ENCODE measurements at places on chromosomes 1 and 21. TPM values are rescaled to one million over a fixed set of nuclear protein-coding genes. Genes with fewer than 3 reads are reported as not detected.

- no peak overlapping the region for H3K4me3 ChIP-seq
- no peaks in the 10 kb centered on the region for H3K4me1 ChIP-seq
- no peak overlapping the region for H3K27ac ChIP-seq
- H3K36me3 ChIP-seq, result no peaks in the 10 kb centered on the region
- H3K27me3 ChIP-seq, result no peaks in the 10 kb centered on the region
- no peak for DNase-seq
Measured at GRCh38 chr1:221926441-221926840, 184.6 kb upstream of the DUSP10 start.

Gene TMEM79
- 0.99 TPM for total RNA-seq

GRCh38 chr1:224481601-224482000 lies 47.0 kb upstream of the WDR26 start:
- H3K4me1 ChIP-seq, result no peaks in the 10 kb centered on the region
- no peaks in the 10 kb centered on the region for H3K27me3 ChIP-seq
- no peak overlapping the region for H3K4me3 ChIP-seq

GRCh38 chr1:90768098-90768497 lies 51.0 kb upstream of the BARHL2 start:
- no peak overlapping the region for H3K4me3 ChIP-seq
- no peak for DNase-seq
- no peaks in the 10 kb centered on the region for H3K27me3 ChIP-seq
- no peaks in the 10 kb centered on the region for H3K36me3 ChIP-seq
- no peaks in the 10 kb centered on the region for H3K4me1 ChIP-seq

Gene NHLH2
- total RNA-seq, result not detected

Gene CYP2J2
- 3.5 TPM for total RNA-seq

DNA sequence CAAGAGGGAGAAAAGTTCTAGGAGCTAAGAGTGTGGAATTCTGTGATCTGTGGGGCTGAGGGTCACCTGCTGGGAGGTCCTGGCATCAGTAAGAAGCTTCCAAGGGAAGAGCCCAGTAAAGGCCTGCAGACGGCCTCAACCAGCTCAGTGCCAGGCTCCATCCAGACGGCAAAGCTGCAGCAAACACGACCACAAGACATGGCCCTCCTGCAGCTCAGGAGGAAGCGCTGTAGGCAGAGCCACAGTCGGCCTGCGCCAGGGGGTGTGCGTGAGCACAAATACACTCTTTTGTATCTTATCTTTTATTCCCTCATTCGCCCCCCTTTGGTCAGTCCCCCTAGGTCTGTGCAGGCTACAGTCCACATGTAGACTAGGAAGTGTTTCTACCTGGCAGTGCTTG lies 13.4 kb downstream of the C1orf174 start:
- H3K27me3 ChIP-seq, result no peaks in the 10 kb centered on the region
- H3K27ac ChIP-seq, result no peak overlapping the region
- peak; percentile 15 for DNase-seq
- no peaks in the 10 kb centered on the region for H3K4me1 ChIP-seq
- no peak overlapping the region for H3K4me3 ChIP-seq

Gene HTR6
- not detected for total RNA-seq

- no peaks in the 10 kb centered on the region for H3K27me3 ChIP-seq
- peak; percentile 87 for DNase-seq
- H3K4me3 ChIP-seq, result no peak overlapping the region
- H3K27ac ChIP-seq, result no peak overlapping the region
- H3K36me3 ChIP-seq, result no peaks in the 10 kb centered on the region
Measured at GRCh38 chr1:67850611-67851075, 17.4 kb upstream of the GNG12 start.

Gene TTC24
- total RNA-seq, result not detected

DNA sequence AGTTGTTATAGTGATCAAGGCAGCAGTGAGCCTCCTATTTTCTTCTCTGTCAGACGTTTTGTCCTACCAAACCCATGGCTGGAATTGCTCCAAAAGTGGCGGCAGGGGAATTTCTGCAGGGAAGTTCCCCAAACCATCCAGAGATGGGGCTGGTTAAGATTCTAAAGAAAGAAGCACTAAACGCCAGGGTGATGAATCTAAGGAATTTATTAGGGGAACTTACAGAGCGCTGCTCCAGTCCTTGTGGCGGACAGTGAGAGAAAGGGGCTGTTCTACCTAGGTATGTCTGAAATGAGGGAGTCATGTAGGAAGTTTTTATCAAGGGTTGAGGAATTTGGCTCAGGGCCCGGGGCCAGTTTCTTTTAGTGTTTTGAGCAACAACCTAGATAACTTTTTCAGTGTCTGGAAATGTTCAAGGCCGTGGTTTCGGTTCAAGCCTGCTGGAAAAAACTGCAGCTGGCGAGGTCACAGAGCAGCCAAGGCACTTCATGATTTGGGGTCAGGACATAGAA lies 222.4 kb upstream of the B3GALT2 start:
- H3K4me1 ChIP-seq, result no peaks in the 10 kb centered on the region
- H3K27me3 ChIP-seq, result no peaks in the 10 kb centered on the region
- peak; percentile 67 for DNase-seq
- H3K36me3 ChIP-seq, result no peaks in the 10 kb centered on the region
- no peak overlapping the region for H3K4me3 ChIP-seq

Gene TPM3
- total RNA-seq, result 2,192 TPM

DNA sequence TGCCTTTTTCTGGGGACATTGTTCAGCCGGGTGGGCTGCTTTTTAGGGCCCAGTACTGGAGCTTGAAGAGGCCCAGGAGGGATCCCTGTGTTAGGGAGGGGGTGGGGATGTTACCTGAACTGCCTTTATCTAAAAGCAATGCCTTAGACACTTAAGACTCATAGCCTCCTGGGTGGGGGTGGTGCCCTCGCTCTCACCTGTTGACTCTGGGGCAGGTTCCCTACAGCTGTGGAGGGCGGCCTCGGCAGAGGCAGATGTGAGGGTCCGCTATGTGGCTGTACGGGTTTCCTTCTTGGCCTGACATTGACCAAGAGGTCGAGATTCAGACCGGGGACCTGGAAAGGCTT lies 716 bp downstream of the INAVA start:
- peaks cover 17% of the 10 kb centered on the region for H3K27me3 ChIP-seq
- H3K4me1 ChIP-seq, result peaks cover 11% of the 10 kb centered on the region
- H3K4me3 ChIP-seq, result no peak overlapping the region
- no peak for DNase-seq
- no peaks in the 10 kb centered on the region for H3K36me3 ChIP-seq
- no peak overlapping the region for H3K27ac ChIP-seq

Gene USH2A
- not detected for total RNA-seq

DNA sequence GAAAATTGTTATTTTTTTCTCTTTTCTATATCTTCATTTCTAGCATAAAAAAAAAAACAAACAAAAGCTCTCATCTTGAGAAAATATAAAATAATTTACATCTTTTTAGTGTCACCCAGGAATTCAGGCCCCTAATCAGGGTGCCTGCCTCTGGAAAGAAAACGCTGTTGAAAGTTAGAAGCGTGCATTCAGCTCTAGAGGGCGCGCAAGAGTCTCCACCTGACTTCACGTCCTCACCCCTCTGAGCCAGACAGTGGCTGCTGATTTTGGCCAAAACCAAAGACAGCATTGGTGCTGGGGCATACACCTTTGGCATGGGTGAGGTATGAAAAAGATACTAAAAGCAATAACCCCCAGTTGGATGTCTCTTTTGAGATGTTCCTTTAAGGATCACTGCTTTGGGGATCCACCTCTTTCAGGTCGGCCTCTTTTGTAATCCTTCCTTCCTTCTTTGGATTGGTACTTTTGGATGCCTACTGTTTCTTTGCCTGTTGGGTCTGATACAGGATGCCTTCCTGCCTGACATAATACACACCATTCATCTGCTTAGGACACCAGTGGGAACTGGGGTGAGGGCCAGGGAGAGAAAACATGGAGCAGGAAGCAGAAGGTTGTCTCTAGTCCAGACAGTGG lies 77.6 kb upstream of the CHRM3 start:
- H3K27ac ChIP-seq, result no peak overlapping the region
- no peaks in the 10 kb centered on the region for H3K4me1 ChIP-seq
- DNase-seq, result no peak
- H3K27me3 ChIP-seq, result no peaks in the 10 kb centered on the region
- no peaks in the 10 kb centered on the region for H3K36me3 ChIP-seq
- H3K4me3 ChIP-seq, result no peak overlapping the region

DNA sequence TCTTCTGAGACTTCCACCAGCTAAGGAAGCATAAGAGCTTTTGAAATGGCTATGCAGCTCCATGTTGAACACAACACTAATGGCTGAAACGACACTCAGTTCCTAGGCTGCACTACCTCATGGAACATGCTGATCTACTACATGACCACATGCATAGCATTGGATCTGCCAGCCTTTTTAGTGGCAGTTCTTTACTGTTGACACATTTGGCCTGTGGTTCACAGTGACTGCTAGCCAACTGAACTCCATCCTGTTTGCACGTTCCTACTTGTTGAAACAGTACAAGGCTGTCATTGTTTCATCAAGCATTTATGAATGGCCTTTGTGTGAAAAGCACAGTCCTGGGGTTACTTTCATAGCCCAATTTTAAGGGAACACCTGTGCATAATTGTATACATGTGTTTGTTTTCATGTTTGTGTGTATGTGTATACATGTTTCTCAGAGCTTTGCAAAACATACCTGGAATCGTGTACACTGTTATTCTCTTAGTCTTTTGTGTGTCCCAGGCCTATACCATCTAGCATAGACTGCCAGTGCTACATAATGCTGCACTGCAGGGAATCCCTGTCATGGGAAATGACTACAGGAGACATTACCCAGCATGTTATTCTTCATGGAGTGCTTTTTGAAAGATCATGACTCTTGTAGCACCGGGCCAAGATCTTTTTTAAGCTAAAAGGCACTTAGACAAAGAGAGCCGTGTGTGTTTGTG lies 179.6 kb upstream of the ESRRG start:
- H3K4me3 ChIP-seq, result no peak overlapping the region
- no peak overlapping the region for H3K27ac ChIP-seq
- no peaks in the 10 kb centered on the region for H3K27me3 ChIP-seq
- no peak for DNase-seq

DNA sequence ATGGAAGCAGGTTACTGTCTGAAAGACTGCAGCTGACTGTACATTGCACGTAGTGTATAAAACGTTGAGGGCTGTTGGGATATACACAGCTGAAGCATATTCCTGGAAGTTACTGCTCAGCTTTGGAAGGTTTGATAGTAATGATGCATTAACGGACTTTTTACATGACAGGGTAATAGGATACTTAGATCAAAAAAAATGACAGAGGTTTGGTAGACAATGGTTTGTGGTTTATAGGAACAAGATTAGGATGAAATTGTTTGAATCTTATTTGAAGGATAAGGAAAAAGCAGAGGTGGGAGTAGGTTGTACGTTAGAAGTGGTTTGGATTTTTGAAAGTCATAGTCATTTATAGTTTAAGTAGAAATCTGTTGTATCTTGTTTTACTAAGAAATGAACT lies 33.0 kb downstream of the ADGRL2 start:
- no peaks in the 10 kb centered on the region for H3K27me3 ChIP-seq
- H3K27ac ChIP-seq, result no peak overlapping the region
- no peak overlapping the region for H3K4me3 ChIP-seq
- peaks cover 7% of the 10 kb centered on the region for H3K4me1 ChIP-seq

DNA sequence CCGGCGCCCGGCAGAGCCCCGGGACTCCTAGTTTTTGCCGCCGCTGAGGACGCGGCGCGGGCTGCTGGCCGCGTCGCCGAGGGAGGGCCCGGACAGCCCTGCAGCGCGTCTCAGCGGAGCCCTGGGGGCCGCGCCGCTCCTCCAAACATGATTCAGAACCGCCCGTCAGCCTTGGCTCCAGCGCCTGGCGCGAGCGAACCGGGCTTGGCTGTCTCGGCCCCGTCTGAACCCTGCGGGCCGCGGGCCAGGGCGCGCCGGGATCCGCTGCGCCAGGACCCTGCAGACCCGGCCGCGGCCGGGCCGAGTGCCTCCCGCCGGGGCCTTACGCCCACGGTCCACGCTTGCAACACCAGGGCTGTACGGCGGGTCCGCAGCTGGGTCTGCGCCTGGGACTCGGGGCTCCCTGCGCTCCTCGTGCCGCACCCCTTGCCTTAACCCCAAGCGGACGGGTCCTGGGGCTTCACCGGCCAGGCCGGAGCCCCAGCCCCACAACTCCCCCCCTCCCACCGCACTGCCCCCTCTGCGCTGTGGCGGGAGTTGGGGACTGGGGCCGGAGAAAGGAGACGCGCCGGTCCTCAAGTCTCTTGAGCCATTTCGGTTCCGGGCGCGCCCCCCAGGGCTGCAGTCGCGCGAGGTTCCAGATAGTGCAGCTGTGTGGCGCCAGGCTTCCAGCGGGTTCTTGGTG lies 48.4 kb upstream of the CD34 start:
- H3K4me3 ChIP-seq, result peak overlapping the region; percentile 73
- peaks cover 39% of the 10 kb centered on the region for H3K4me1 ChIP-seq
- H3K27me3 ChIP-seq, result no peaks in the 10 kb centered on the region
- DNase-seq, result peak; percentile 95
- no peaks in the 10 kb centered on the region for H3K36me3 ChIP-seq
- H3K27ac ChIP-seq, result peak overlapping the region; percentile 94

Gene ITLN2
- total RNA-seq, result not detected

Gene AADACL4
- total RNA-seq, result not detected

GRCh38 chr1:43548285-43549271 lies 17.9 kb downstream of the PTPRF start:
- no peak for DNase-seq
- H3K36me3 ChIP-seq, result no peaks in the 10 kb centered on the region
- H3K27me3 ChIP-seq, result no peaks in the 10 kb centered on the region
- H3K4me1 ChIP-seq, result no peaks in the 10 kb centered on the region
- no peak overlapping the region for H3K4me3 ChIP-seq
- no peak overlapping the region for H3K27ac ChIP-seq

DNA sequence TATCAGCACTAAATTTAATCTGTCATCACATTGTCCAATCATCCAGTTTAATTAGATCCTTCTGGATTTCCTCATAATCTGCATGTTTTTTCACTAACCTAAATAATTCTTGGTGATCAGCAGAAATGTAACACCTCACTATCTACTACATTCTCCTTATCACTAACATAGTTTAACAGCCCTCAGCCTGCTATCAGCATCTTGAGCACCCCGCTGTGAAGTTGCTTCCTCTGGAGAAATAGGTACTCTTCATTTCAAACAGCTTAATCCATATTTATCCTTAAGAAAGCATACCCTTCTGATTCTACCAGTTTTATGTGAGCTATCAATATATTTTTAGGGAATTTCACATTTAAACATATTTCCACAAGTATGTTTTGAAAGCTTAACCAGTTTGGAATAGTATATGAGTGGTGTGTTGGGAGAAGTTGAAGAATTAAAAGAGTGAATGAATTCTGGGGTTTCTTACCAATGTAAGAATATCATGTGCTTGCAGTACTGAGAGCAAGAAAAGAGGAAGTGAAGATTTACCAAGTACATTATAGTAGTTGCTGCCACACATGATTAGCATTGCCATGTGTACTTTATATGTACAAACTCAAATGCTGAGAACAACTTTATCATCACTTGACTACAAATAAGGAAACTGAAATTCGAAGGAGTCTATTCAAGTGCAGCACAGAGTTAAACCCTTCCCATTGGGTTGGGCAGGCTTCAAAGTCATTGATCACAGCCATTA lies 771.1 kb upstream of the ADGRL4 start:
- DNase-seq, result no peak
- H3K4me3 ChIP-seq, result no peak overlapping the region
- H3K36me3 ChIP-seq, result no peaks in the 10 kb centered on the region
- no peaks in the 10 kb centered on the region for H3K4me1 ChIP-seq

Gene TINAGL1
- 52.5 TPM for total RNA-seq

- H3K27ac ChIP-seq, result no peak overlapping the region
- DNase-seq, result no peak
- H3K4me1 ChIP-seq, result no peaks in the 10 kb centered on the region
- H3K27me3 ChIP-seq, result no peaks in the 10 kb centered on the region
- no peaks in the 10 kb centered on the region for H3K36me3 ChIP-seq
Measured at GRCh38 chr1:56901716-56902115, 47.1 kb downstream of the C8A start.

Gene AMPD1
- total RNA-seq, result 98.1 TPM

Gene S100A8
- 26.0 TPM for total RNA-seq
